ENCODE measurements at places on chromosomes 2 and 18. TPM values are rescaled to one million over a fixed set of nuclear protein-coding genes. Genes with fewer than 3 reads are reported as not detected.
A peak's percentile ranks its signal among the peaks of the same experiment; 100 is the strongest.

GRCh38 chr2:86673986-86674670 lies 46.0 kb upstream of the RMND5A start:
- DNase-seq, result no peak

DNA sequence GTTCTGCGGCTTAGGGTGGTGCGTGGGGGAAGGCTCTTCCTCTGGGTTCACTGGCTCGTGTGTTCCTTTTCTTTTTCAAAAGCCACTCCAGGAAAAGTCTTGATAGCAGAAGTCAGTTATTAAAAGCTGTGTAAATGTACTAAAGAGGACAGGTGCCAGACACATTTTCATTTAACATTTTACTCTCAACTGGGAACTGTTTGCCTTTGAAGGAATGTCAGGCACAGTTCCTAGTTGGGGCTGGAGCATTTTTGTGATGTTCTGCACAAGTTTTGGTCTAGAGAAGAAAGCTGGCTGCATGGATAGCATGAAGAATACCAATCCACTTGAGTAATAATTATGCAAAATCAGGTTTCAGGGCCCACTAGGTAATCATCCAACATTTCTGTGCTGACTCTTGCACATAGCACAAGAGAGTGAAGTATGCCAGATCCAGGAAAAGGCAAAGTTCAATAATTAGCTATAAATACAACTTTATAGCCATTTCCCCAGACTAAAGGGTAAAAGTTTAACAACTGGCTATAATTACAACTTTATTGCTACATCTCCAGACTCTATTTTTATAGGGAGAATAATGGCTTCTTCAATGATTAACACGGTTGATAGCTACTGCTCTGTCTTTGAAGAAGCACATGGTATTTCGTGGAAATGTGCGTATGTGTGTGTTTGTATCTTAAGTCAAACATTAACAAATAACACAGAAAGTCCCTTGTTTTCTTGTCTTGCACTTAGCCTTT lies 16.2 kb downstream of the SCYGR8 start:
- DNase-seq, result peak; percentile 10

DNA sequence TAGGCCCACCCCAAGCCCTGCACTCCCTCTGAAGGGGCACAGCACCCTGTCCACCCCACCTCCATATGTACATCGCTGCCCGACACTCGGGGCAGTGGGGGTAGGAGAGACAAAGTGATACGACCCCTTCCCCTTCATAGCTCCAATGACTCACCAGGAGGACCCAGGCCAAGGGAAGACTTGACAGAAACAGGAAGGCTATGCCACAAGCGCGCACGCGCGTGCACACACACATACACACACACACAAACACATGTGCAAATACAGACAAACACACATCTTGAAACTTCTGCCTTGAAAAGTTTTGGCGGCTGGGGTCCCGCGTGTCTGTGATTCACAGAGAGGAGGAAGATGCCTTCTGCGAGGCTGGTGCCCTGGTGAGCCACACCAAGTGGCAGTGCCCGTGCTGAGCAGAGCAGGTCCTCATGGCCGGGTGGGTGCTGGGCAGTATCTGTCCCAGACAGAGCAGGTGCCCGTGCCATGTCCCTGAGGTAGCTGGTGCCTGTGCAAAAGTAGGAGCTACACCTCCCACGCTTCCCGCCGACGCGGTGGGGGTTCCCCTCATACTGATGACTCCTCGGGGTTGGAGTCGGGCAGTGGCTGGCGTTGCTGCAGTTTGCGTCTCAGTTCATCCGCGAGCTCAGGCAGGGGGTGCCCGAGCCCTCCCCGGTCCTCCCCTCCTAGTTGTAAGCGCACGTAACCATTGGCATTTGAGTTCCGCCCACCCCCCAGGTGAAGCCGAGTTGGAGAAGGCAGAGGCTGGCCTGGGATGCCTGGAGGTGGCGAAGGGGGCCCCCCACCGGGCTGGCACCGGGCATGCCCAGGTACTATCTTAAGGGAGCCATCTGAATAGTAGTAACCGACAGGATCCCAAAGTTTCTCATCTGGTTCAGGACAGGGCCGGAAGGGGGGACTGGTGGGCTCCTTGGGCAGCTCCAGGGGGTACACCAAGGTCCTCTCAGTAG lies 2.5 kb upstream of the ANKRD39 start:
- DNase-seq, result no peak

GRCh38 chr2:18078216-18078615 lies 199.7 kb downstream of the KCNS3 start:
- no peak for DNase-seq

DNA sequence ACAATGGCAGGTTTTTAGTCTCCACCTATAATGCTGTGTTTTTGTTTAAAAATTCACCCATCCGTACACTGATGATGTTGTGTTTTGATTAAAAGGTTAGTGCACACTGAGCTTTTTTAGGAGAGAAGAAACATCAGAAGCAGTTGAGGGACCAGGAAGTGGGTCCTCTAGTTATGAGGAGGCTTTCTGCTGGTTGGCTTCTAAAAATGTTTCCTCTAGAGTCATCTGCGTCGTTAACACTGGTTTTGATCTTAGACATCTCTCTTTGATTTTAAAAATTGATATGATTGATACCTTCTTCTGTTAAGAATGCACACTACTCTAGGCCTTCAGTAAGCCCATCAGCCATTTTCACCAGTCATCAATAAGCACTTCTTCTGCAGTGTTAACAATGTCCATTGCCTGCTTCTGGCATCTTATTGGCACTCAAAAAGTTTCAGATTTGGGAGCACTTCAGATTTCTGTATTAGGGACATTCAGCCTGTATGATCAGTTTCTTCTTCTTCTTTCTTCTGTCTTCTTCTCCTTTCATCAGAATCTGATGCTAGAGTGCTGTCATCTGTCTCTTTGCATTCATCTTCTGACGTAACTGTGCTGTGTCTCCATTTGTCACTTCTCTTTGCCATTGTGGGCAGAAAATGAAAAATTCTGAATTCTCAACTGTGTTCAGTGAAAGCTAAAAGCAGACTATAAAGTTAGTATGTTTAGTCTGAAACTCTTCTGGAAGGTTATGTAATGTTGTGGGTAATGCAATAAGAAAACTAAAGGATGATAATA lies 56.3 kb downstream of the PHLPP1 start:
- no peak for DNase-seq

DNA sequence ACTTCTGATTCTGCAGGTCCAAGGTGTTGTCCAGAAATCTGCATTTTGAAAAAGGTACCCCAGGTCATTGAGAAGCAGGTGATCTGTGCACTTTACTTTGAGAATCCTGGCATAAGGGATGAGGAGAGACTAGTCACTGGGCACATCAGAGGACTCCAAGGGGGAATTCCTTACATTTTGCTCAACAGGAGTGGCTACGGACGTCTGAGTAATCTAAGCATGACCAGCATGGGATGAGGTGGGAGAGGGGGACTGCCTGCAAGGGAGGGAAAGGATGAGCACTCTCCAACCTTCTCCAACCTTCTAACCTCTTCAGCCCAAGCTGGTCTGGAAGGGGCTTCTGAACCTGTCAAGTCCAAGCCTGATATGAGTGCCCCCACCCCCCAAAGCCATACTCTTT lies 55.5 kb downstream of the MARCHF4 start:
- no peak for DNase-seq

- no peak for DNase-seq
Measured at GRCh38 chr18:22026889-22027288, 142.5 kb upstream of the GATA6 start.

- DNase-seq, result no peak
Measured at GRCh38 chr2:112658301-112658700, 12.6 kb downstream of the SLC20A1 start.

GRCh38 chr18:48663931-48664847 lies 125.4 kb downstream of the CTIF start:
- DNase-seq, result peak; percentile 74

DNA sequence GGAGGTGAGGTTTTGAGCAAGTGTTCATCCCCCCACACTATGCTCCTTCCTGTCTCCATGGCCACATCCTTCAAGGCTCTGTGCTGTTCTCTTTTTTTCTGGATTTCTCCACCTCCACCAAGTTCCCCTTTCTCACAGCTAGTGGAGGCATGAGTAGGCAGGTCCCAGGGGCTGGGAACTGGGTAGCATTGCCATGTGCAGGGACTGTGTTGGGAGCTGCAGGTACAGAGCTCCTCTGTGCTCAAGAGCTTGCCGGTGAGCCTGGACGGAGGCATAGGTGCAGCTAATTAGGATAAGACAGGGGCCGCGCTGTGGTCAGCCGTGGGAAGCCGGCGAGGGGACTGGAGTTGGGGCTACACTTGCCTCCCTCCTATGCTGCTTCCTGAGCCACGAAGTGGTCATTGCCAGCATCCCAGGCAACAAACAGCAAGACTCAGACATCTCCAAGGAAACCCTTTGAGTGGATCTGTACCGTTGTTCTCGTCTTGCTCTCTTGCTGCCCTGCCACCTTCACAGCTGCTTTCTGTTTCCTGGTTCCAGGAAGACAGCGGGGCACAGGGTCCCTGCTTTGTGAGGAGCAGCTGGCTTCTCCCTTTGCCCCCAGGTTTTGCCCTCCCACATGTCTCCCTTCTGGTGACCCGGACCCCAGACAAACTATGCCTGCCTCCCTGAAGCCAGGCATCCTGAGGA lies 36.9 kb downstream of the ATOH8 start:
- no peak for DNase-seq

DNA sequence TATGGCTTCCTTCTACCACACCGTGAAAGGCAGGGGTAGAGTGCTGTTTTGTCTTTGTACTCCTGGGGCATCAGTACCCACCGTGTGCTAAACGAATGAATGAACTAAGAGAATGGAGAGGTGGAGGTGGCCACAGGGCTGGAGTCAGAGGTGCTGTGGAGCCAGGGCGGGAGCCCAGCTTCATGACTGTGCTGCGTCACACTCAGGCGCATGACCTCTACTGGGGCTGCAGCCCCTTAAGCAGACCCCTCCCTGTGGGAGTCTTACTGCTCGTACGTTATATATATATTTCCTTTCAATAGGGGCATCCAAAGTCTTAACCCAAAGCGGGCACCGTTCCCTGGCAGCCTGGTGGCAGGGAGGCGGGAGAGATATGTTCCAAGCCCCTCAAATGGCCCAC lies 18.0 kb upstream of the LBH start:
- DNase-seq, result no peak

GRCh38 chr2:216394881-216395280 lies 17.4 kb upstream of the SMARCAL1 start:
- DNase-seq, result no peak

Gene CD8B
- 5.7 TPM for total RNA-seq

Gene YIPF4
- total RNA-seq, result 24.7 TPM

Gene SRD5A2
- 0.26 TPM for total RNA-seq

Gene BOLL
- not detected for total RNA-seq

Gene ERBB4
- total RNA-seq, result 4.4 TPM
